H9 (cell line): ENCODE measurements at places on chromosomes 16 and 17. TPM values are rescaled to one million over a fixed set of nuclear protein-coding genes. Genes with fewer than 3 reads are reported as not detected.

TMC5 gene
- 1.2 and 2.3 TPM in 2 replicates for total RNA-seq

ADAM11 gene
- 2.7 and 4.6 TPM in 2 replicates for total RNA-seq

SCN4A gene
- 5.0 and 5.8 TPM in 2 replicates for total RNA-seq

DOC2A gene
- total RNA-seq, result 10.2 and 12.2 TPM in 2 replicates

XAF1 gene
- not detected in 2 replicates for total RNA-seq

DNA sequence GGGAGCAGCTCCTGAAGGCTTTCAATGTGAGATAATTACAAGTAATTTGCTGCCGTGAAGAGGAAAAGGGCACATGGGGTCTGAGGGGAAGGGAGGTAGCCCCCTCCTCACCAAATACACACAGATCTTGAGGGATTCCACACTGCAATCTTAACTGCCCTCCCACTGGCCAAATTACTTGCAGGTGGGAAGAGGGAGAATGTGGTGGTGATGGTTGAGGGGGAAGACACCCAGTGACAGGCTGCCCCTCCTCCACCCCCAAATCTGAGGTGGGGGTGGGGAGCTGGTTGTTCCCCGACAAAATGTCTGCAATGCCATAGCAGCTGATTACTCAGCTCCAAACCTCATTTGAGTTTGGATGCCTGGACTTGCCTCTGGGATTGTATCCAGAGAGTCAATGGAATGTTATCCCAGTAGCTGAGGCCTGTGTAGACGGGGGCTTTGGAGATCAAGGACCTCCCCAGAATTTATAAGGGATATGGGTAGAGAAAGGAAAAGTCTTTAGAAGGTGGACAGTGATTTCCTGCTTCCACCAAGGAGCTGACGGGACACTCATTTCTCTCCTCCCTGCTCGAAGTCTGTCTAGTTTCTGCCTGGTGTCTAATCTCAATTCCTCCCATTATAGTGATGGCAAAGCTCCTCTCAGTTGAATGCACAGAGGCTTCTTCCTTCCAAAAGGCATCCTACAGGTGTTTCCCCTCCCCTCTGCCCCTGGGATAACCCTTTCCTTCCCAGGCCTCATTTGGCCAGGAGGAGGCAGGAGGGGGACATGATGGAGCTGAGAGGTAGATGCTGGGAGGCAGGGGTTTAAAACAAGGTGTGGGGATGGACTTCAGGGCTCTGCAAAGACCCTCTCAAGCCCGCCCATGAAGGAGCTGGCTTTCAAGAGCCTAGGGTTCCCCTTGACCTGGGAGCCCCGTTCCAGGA, 8.7 kb downstream of the DLX4 start:
- DNase-seq, result peak; percentile 64

- peak; percentile 95 for DNase-seq
These were observed at the start of gene HEATR3 for GRCh38 chr16:50065624-50066481. Gene HEATR3 (plus strand): TSS chr16:50065970. CDS start chr16:50066132, 162 bp downstream.

- DNase-seq, result peak; percentile 100
These were observed 3.2 kb downstream of the CBX4 start for GRCh38 chr17:79835953-79836509.

DNA sequence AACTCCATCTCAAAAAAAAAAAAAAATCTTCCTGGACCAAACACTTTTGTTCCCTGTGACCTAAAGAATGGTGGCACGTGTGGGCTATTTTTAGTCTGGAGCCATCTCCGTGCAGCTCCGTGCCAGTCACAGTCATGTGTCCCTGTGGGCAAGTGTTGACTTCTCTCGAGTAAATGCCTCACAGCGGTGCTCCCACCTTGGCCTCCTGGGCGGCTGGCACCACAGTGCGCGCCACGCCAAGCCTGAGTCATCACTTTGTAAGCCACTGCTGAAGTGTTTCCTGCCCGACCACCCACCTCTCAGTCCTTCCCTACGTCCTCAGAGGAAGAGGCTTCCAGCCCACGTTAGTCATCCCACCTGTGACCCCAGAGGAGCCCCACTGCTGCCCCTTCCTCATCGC, 10.9 kb upstream of the HEXD start:
- DNase-seq, result no peak

DNA sequence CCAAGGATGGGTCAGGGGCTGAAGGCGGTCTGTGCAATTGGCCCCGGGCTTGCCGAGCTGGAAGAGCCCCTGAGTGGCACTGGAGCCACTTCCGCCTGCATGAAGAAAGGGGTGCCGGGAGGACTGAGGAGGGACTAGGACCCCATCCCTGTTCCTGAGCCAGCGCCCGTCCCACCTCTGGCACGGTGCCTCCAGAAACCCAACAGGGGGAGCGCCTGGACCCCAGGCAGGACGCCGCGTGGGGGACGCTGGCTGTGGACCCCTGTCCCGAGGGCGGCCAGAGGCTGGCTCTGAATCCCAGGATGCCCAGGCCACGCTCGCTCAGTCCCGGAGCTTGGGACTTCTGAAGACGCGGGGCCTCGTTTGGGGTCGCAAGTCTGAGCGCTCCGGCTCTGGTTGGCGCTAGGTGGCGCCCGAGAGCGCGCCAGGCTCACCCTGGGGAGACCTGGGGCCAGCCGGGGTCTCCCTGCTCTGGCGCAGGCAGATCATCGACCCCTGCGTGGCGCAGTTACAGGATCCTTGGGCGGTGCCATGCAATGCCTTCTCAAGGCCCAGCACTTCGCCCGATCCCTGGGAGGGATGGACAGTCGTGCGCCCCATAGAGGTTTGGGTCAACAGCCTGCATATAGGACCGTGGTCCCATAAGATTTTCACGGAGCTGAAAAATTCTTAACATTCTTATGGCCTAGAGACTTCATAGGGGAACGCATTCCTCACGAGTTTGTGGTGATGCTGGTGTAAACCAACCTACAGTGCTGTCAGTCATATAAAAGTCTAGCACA, 58.5 kb upstream of the CREBBP start:
- peak; percentile 90 for DNase-seq

DNA sequence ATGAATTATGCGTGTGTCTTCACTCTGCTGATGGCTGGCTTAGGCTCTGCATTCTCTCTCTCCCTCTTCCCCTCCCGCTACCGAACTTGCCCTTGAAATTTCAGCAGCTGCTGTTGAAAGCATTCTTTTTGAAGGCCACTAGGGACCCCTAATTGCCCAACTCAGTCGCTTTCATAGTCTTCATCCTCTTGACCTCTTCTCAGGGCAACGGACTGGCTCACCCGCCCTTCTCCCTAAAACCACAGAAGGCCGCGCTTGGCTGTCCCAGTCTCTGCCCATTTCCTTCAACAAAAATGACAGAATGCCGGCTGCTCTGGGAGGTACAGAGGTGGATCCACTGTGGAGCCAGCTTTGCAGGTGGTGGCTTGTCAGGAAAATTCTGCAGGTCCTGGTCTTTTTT, 21.0 kb upstream of the FMNL1 start:
- DNase-seq, result peak; percentile 55

DNA sequence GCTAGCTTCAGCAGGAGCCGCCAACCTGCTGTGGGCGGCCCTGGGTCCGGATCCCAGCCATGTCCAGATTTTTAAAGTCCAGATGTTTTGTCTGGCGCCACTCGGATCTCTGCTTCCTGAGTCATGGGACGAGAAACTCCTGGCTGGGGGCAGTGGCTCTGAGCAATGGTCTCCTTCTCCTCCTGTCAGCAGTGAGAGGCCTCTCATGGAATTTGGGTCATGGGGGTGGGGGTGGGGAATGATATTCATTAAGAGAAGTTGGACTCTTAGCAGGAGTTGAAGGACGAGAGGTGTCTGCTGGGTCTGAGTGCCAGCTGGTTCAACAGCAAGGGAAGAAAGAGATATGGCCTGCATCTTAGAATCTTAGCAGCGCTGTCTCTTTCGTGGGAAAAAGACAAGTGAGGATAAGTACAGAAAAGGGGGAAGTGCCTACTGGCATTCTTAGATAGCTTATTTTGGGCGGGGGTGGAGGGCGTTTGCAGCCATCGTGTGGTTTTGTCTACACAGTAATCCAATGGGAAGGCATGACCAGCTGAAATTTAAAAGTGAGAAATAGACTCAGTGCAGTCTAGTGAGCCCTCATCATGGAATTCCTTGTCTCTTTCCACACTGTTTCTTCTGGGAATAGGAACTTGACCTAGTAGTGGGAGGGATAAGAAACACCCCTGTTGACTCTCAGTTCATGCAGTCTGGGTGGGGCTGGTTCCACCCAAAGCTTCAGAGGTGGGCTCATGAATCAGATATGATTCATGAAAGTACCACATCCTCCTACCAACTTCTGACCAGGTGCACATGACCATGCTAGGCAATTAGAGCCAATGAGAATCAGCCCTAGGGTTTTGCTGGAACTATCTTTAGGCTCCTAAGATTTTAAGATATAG, 80.5 kb downstream of the MYH13 start:
- no peak for DNase-seq

DNA sequence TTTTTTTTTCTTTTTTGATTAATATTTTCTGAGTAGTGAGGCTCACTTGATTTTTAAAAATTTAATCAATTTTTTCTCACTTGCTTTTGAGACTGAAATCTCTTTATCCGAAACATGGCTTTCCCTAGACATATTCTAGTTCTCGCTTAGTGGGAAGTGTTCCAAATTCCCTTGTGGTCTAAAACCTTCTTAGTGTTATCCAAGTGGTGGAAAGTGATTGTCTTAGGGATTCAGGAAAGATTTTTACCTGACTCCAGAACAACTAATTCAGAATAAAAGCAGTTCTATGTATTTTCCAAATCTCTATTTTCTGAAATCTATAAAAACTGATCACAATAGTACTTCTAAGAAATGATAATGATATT, 178.8 kb downstream of the MAP2K6 start:
- DNase-seq, result no peak

DNA sequence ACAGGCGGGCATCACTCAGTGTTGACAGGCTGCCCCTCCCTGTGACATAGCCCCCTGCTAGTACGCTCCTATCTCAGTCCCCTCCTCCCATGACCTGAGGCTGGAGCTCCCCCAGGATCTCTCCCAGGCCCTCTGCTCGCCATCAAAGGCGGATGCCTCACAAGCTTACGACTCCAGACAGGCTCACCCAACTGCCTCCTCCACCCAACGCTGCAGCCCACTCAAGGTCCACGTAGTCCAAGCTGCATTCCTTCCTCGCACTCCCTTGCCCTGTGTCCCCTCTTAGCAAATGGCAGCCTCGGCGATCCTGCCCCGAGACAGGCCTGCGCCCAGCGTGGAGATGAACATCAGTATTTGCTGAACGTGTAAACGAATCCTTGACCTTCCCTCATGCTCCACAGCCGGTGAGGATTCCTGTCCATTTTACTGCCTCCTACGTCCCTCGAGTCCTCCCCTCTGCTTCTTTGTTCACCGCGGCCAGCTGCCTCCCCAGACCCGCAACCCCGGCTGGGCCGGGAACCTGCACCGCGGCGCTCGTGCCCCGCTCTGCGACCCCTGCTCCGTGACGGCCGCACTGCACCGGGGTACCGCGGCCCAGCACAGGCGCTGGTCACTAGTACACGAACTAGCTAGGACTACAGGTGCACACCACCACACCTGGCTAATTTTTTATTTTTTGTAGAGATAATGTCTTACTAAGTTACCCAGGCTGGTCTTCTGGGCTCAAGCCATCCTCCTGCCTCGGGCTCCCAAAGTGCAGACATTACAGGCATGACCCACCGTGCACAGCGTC, 838 bp upstream of the TMEM97 start:
- DNase-seq, result peak; percentile 54

- peak; percentile 38 for DNase-seq
These were observed 9.3 kb downstream of the HEXIM2 start for GRCh38 chr17:45170931-45171337.

- no peak for DNase-seq
These were observed 287.9 kb downstream of the FTO start for GRCh38 chr16:53991754-53992378.

DNA sequence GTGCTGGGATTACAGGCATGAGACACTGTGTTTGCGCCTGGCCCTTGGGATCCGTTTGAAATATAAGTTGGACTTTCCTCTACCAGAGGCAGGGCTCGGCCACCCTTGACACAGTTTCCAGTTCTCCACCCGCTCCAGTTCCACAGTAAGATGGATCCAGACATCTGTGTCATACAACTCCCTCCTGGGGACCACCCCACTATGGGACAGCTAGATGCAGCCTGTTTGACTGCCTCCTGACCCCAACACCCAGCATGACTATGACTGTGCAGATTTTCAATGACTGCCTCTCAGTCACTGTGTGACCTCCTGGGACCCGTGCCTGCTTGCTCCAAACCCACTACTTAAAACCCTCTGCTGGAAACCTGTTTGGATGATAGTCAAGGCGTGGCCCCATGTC, 166.7 kb downstream of the IRF8 start:
- no peak for DNase-seq

DNA sequence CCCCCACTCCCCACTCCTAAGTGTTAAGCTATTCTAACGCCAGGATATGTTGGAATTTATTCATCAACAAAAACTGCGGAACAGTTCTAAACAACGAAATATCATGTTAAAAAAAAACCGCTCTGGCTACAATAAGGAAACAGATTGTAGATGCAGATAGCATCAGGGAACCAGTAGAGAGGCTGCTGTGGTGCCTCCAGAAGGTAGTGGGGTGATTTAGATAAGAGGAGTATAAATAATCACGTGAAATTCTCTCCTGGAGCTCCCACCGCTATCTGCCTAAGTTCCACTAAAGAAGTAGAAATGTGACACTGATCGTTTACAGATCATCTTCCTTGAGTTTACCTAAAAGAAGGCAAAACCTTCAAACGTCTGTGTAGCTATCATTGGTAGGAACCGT, 8.0 kb downstream of the AHSP start:
- no peak for DNase-seq

DNA sequence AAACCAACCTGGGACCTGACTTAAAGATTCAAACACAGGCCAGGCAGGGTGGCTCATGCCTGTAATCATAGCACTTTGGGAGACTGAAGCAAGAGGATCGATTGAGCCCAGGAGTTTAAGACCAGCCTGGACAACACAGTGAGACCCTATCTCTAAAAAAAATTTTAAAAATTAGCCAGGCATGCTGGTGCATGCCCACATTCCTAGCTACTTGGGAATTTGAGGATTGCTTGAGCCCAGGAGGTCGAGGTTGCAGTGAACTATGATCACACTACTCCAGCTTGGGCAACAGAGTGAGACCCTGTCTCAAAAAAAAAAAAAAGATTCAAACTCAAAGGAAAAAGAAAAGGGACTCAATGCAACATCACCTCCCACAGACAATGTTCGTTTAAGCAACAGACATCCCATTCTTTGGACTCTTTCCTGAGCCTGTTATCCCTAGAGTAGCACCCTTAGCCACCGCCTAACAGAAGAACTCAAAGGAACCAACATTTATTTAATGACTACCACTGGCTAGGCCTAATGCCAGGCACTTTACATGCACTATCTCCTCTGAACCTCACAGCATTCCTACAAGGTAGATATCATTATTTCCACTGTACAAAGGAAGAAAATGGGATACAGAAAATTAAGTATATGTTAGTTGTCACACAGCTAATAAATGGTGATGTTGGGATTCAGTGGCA, 12.7 kb downstream of the MYO18A start:
- DNase-seq, result no peak

- peak; percentile 85 for DNase-seq
These were observed at the start of gene CDK5R1 for GRCh38 chr17:32486701-32487472. Gene CDK5R1 (plus strand): TSS chr17:32486993. CDS start chr17:32487621, 628 bp downstream.

DNA sequence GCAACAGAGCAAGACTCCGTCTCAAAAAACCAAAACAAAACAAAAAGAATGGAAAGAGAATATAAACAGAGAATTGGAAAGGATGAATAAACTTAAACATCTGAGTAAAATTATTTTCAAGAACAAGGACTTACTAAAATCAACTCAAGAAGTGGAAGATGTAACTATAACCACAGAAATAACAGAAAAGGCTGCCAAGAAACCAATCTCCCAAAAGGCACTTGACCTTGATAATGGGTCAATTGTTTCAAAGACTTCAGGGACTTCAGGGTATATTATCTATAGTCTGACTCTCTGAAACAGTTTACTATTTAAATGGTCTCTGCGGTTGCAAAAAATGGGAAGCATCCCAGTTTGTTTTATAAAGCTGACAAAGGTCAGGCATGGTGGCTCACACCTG, 35.1 kb downstream of the VPS53 start:
- DNase-seq, result no peak
